ENCODE measurements at places on chromosomes 11 and 22. TPM values are rescaled to one million over a fixed set of nuclear protein-coding genes. Genes with fewer than 3 reads are reported as not detected.

The CCDC82 gene
- 25.7 TPM for total RNA-seq

The JAM3 gene
- 117 TPM for total RNA-seq

The GGTLC2 gene
- not detected for total RNA-seq

GRCh38 chr22:45917146-45917545, 59.8 kb downstream of the WNT7B start:
- no peak for DNase-seq

DNA sequence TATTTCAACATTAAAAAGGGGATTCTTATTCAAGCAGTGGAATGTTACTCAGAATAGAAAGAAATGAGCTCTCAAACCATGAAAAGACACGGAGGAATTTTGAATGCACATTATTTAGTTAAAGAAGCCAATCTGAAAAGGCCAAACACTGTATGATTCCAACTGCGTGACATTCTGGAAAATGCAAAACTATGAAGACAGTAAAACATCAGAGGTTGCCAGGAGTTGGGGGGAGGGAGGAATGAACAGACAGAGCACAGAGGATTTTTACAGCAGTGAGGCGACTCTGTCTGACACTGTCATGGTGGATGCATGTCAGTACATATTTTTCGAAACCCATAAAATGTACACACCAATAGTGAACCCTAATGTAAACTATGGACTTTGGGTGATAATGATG, 22.9 kb upstream of the THY1 start:
- no peak for DNase-seq

The AAMDC gene
- 51.1 TPM for total RNA-seq
